ENCODE measurements at places on chromosomes 6 and 20. TPM values are rescaled to one million over a fixed set of nuclear protein-coding genes. Genes with fewer than 3 reads are reported as not detected.

RIPPLY2 gene
- total RNA-seq: not detected

DNA sequence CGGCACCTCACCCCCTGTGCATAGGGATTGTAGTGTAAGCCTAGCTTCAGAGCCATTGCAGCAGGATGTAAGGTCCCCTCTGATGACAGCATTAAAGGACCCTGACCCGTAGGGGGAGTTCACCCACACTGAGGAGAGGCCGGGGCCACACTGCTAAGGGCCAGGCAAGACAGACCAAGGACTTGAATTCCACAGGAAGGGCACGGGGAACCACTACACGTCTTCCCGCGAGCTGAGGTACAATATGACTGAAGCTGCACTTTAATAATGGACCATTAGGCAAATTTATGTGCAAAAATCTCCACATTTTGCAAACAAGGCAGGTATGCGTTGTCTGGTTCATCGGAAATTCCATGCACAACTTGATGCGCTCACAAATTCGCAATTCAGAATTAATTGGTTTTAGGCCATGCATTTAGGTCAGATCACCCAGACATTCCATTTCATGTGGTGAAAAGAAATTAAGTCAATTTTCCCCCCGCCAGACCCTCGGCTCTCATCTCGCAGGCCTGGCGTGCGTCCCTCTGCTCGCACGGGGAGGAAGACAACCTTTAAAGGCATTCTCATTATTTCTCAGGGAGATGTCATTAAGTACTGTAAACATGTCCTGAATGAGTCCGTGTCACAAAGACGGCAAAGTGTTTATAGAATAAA, 111.8 kb downstream of the FOXA2 start:
- no peak for DNase-seq

DNA sequence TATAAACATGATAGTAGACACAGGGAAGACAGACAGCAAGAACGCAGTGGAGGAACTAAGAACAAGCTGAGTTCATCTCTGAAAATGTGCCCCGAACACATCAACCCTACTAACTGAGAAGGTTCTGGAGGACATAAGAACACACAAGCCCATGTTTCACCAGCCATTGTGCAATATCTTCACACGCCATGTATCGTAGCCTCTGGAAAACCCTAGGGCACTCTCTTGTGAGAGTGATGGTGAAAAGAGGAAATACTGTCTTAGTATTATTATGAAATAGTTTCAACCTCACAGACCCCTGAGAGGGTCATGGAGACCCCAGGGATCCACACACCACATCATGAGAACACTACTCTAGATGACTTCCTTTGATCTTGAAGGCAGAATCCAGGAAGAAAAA, 26.1 kb upstream of the FOXF2 start:
- no peak for DNase-seq

DNA sequence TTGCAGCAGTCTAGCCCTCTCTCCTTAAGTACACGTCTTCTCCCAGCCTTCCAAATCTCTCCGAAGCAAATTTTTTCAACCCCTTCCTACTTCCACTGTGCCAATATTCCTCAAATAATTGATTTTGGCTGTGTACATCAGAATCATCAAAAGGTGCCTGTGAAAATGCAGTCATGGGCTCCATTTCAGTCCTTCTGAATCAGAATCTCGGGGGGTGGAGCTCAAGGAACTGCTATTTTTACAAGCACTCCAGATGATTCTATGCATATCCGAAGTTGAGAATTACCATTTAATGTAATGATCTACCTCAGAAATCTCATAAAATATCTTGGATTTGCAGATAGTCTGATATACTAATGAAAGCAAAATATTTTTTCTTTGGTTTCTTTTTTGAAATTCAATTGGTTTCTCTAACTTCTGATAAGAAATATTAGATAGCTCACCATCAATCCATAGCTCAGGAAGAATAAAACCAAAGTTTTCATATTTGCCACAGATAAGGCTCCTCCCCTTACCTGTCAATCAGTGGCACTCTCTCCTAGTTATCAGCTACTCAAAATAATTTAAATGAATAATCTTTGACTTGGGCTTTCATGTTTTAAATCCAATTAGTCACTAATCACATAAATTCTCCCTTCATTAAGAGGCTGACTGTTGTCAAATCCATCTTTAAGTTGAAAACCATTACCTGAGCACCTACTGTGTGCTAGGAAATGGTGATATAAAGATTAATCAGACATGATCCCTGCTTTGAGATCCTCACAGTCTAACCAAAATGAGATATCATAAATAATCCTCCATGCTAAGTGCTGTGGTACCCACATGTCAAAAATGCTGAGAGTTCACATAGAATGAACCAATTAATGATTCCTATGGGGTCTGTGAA, 36.4 kb upstream of the STXBP5 start:
- DNase-seq: no peak

- DNase-seq: no peak
Observed at GRCh38 chr20:16926626-16927430, 178.7 kb downstream of the OTOR start.

- no peak for DNase-seq
Observed at GRCh38 chr6:97666889-97667288, 383.9 kb upstream of the MMS22L start.

DNA sequence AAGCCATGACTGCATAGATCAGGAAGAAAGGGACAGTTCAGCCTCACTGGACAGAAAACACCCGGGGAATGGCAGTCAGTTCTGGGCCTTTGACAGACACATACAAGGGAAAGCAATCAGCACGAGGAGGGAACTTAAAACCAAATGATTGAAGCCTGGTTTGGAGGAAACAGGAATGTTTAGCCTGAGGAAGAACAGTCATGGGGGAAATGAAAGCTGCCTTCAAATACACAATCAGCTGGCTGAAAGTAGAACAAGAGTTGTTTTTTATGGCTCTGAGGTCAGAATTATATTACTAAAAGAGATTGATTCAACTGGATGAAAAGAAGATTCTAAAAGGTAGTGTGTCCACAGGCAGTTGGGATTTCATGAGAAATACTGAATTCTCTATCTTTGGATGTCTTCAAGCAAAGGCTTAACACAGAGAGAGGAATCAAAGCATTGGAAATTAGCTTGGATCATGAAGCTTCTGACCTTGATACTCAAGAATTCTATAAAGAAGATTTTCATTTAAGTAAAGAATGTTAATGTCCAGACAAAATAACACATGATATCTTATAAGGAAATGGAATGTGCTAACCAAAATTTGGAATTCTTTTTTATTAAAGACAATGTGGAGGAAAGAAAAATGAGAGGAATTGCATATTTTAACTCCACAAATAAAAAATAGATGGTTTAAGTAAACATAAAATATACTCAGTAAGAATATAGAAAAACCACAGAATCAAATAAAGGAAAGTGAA, 216.6 kb downstream of the IBTK start:
- DNase-seq: no peak
